CD4-positive, CD25-positive, alpha-beta regulatory T cell (primary cell): ENCODE measurements at places on chromosomes 1 and 21. TPM values are rescaled to one million over a fixed set of nuclear protein-coding genes. Genes with fewer than 3 reads are reported as not detected.

DYNLT4 gene
- 3.6 TPM for total RNA-seq

FCAMR gene
- not detected for total RNA-seq

SCMH1 gene
- 27.6 TPM for total RNA-seq

AVPR1B gene
- not detected for total RNA-seq

DMBX1 gene
- total RNA-seq, result not detected

DNA sequence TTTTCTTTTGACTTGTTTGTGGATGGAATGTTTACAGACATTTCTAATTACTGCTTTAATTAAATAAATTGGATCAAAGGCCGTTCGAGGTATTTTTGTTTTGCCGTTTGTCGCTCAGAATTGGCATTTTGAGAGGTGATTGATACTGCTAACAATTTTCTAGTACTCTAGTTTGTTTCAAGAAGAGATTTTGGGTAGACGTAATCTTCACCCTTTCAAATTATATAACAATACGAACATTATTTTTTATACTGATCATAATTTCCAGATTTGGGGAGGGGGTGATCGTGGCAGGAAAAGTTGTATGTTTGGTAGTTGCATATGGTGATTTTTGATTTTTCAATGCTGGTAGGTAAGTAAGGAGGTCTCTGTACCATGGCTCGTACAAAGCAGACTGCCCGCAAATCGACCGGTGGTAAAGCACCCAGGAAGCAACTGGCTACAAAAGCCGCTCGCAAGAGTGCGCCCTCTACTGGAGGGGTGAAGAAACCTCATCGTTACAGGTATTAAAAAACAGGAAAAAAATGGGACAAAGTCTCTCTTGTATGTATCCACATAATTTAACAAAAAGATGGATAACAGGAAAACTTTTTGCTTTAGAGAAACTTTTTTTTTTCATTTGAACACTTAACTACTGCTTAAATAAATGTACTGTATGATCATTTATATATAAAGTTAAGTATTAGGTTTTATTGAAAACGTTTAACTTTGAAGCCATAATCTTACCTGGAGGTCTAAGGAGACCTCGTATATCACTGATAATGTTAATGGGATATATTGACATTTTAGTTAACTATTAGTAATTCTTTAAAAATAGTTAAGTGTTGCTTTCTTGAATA lies 1.7 kb downstream of the H3-3A start:
- H3K4me1 ChIP-seq, result peaks cover 59% of the 10 kb centered on the region
- no peaks in the 10 kb centered on the region for H3K27me3 ChIP-seq
- H3K36me3 ChIP-seq, result peaks cover 32% of the 10 kb centered on the region
- DNase-seq, result peak; percentile 57
- H3K27ac ChIP-seq, result peak overlapping the region; percentile 97
- H3K4me3 ChIP-seq, result peak overlapping the region; percentile 100

- no peak overlapping the region for H3K4me3 ChIP-seq
- H3K27ac ChIP-seq, result no peak overlapping the region
Measured at GRCh38 chr1:200965111-200965805, 58.3 kb downstream of the KIF21B start.

GRCh38 chr1:89198081-89198480 lies 661 bp downstream of the GBP4 start:
- H3K27me3 ChIP-seq, result no peaks in the 10 kb centered on the region
- H3K27ac ChIP-seq, result peak overlapping the region; percentile 82
- peaks cover 64% of the 10 kb centered on the region for H3K4me1 ChIP-seq
- peak overlapping the region; percentile 99 for H3K4me3 ChIP-seq
- DNase-seq, result no peak

GRCh38 chr1:13664451-13664850 lies 35.5 kb upstream of the PRDM2 start:
- H3K4me1 ChIP-seq, result peaks cover 6% of the 10 kb centered on the region
- peak; percentile 3 for DNase-seq
- H3K27ac ChIP-seq, result no peak overlapping the region
- no peaks in the 10 kb centered on the region for H3K36me3 ChIP-seq
- no peak overlapping the region for H3K4me3 ChIP-seq

DNA sequence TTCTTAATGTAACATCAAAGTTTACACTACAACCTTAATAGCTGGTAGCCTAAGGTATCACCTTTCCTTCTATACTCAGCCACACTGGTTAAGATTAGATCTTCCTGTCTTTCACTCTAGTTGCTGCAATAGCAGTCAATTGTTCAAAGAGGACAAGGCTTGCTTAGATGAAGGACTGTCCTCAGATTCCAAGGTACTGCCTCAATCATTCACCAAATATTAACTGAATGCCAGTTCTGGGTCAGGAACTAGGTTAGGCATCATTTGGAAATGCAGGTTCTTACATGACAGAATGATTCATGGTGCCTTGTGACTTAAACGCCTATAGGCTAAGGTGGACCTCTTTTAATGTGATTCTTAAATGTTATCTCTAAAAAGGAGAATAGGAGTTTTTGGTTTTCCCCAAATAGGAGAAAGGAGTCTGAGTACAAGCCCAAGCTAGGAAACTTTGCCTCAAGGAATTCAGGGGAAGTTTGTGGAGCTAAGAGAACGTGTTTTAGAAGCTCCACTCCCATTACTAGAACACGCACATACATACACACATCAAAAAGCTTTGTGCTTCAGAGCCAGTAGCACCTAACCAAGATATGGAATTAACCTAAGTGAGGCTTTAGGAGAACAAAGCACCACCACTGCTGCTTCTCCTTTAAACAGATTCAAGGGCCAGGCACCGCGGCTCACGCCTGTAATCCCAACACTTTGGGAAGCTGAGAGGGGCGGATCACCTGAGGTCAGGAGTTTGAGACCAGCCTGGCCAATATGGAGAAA lies 8.5 kb upstream of the WDR47 start:
- no peak overlapping the region for H3K27ac ChIP-seq
- H3K4me3 ChIP-seq, result no peak overlapping the region
- DNase-seq, result no peak

- no peak for DNase-seq
- H3K4me3 ChIP-seq, result no peak overlapping the region
- H3K4me1 ChIP-seq, result no peaks in the 10 kb centered on the region
Measured at GRCh38 chr1:203090421-203091198, 4.8 kb upstream of the MYOG start.

GRCh38 chr1:211541720-211542477 lies 37.1 kb downstream of the SLC30A1 start:
- no peak overlapping the region for H3K4me3 ChIP-seq
- no peaks in the 10 kb centered on the region for H3K36me3 ChIP-seq
- H3K27me3 ChIP-seq, result peaks cover 3% of the 10 kb centered on the region
- no peak for DNase-seq
- no peaks in the 10 kb centered on the region for H3K4me1 ChIP-seq

DNA sequence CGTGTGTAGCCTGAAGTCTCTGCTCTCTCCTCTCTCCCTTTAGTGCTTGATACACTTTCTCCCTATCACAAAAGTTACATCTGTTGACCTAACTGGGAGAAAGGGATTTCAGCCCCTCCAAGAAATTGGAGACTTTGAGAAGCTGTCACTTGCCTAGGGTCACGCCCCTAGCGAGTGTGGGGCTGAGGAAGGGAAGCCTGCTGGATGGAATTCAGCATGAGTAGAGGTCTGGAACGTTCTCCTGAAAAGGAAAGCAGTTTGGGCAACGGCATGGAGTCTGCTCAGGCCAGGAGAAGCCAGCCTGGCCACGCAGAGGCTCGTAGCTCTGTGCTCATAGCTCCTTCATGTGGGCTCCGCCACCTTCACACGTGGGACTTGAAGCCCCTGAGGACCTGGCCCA lies 22.4 kb downstream of the COL16A1 start:
- no peak for DNase-seq
- no peak overlapping the region for H3K4me3 ChIP-seq
- no peaks in the 10 kb centered on the region for H3K36me3 ChIP-seq
- H3K27ac ChIP-seq, result no peak overlapping the region

- peaks cover 2% of the 10 kb centered on the region for H3K27me3 ChIP-seq
- DNase-seq, result no peak
- H3K4me3 ChIP-seq, result no peak overlapping the region
- no peaks in the 10 kb centered on the region for H3K36me3 ChIP-seq
- H3K27ac ChIP-seq, result no peak overlapping the region
Measured at GRCh38 chr1:40880813-40881549, 18.8 kb upstream of the CITED4 start.

GRCh38 chr1:34690269-34690668 lies 64.6 kb upstream of the GJB5 start:
- no peaks in the 10 kb centered on the region for H3K4me1 ChIP-seq
- H3K27ac ChIP-seq, result no peak overlapping the region
- DNase-seq, result no peak
- peaks cover 4% of the 10 kb centered on the region for H3K27me3 ChIP-seq

DNA sequence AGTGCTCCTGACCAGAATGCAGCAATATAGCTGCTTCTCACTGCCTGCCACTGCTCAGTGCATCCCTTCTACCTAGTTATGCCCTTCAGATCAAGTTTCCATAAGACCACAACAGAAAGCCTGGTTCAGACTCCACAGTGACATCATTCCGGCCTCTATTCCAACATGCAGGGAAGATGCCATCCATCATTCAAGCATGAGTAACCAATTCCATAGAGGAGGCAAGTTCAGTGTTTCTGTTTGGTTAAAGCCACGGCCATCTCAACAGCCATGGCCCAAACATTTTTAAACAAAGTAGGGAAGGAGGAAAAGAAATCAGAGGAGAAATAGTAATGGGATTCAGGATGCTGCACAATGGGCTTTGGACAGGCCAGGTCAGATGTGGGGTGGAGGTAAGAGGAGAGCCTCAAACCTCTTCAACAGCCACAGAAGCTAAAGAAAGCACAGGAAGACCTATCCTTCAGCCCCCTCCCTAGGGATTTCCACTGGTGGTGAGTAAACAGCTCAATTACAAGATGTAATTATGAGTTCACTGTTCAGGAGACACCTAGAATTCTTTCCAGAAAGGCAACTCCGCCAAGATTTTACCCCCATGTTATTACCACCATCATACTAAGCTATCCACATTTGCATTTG lies 484.9 kb downstream of the SETD4 start:
- H3K27me3 ChIP-seq, result peaks cover 10% of the 10 kb centered on the region
- H3K27ac ChIP-seq, result no peak overlapping the region
- H3K4me3 ChIP-seq, result no peak overlapping the region
- H3K36me3 ChIP-seq, result no peaks in the 10 kb centered on the region
- H3K4me1 ChIP-seq, result no peaks in the 10 kb centered on the region

DNA sequence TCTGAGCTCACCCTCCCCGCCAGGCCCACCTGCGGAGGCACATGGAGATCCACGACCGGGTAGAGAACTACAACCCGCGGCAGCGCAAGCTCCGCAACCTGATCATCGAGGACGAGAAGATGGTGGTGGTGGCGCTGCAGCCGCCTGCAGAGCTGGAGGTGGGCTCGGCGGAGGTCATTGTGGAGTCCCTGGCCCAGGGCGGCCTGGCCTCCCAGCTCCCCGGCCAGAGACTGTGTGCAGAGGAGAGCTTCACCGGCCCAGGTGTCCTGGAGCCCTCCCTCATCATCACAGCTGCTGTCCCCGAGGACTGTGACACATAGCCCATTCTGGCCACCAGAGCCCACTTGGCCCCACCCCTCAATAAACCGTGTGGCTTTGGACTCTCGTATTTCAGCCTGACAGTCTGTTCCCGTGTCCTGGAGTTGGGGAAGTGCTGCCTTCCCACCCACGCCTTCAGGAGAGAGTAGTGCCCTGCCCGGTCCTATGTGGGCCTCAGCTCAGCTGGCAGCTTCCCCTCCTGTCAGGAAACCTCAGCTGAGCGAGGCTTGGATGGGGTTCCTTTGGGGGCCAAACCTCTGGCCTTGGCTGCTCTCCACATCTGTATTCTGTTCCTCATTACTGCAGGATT lies 9.2 kb downstream of the ZBTB48 start:
- H3K36me3 ChIP-seq, result peaks cover 49% of the 10 kb centered on the region
- H3K27me3 ChIP-seq, result no peaks in the 10 kb centered on the region
- peaks cover 20% of the 10 kb centered on the region for H3K4me1 ChIP-seq
- no peak overlapping the region for H3K4me3 ChIP-seq
- DNase-seq, result no peak
- H3K27ac ChIP-seq, result no peak overlapping the region

DNA sequence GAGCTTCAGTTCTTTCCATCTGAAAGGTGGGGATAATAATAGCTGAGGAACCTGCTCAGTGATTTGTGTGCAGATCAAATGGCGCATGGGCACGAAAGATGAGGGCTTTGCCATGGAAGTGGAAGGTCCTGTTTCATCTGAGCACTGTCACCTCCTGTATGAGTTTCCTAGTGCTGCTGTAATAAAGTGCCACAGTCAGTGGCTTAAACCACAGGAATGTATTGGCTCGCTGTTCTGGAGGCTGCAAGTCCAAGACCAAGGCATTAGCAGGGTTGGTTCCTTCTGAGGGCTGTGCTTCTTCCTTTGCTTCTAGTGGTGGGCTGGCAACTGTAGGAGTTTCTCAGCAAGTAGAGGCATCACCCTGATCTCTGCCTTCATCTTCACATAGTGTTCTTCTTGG lies 51.1 kb upstream of the RBM15 start:
- H3K36me3 ChIP-seq, result no peaks in the 10 kb centered on the region
- no peak for DNase-seq
- no peaks in the 10 kb centered on the region for H3K4me1 ChIP-seq
- no peaks in the 10 kb centered on the region for H3K27me3 ChIP-seq

GRCh38 chr1:174797398-174797797 lies 202.3 kb upstream of the CACYBP start:
- H3K27me3 ChIP-seq, result no peaks in the 10 kb centered on the region
- H3K27ac ChIP-seq, result no peak overlapping the region
- no peaks in the 10 kb centered on the region for H3K36me3 ChIP-seq
- peaks cover 9% of the 10 kb centered on the region for H3K4me1 ChIP-seq
- DNase-seq, result no peak

DNA sequence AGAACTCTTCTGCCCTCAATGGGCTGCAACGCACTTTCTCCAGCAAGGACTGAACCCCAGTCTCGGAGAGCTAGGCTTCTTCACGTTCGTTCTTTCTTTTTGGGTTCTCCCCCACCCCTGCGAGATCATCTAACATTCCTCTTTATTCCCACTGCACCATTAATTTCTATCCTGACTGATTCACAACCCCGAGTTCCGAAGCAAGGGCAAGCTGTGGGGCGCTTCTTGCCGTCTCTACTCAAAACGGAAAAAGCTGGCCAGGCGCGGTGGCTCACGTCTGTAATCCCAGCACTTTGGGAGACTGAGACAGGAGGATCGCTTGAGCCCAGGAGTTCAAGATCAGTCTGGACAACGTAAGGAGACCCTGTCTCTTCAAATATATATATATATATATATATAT lies 37.4 kb upstream of the BTG2 start:
- peaks cover 30% of the 10 kb centered on the region for H3K4me1 ChIP-seq
- H3K36me3 ChIP-seq, result no peaks in the 10 kb centered on the region
- peaks cover 2% of the 10 kb centered on the region for H3K27me3 ChIP-seq
- no peak for DNase-seq
- peak overlapping the region; percentile 85 for H3K4me3 ChIP-seq
